Upper lobe of right lung (tissue), 1 donor: ENCODE measurements at places on chromosomes 12 and 14. TPM values are rescaled to one million over a fixed set of nuclear protein-coding genes. Genes with fewer than 3 reads are reported as not detected.
A peak's percentile ranks its signal among the peaks of the same experiment; 100 is the strongest.

The EML1 gene
- total RNA-seq: 42.2 TPM

- no peak for DNase-seq
- H3K27ac ChIP-seq: no peak overlapping the region
- H3K27me3 ChIP-seq: no peaks in the 10 kb centered on the region
- no peaks in the 10 kb centered on the region for H3K4me1 ChIP-seq
Measured at GRCh38 chr14:96894966-96895365, 97.8 kb downstream of the VRK1 start.

The SERPINA9 gene
- not detected for total RNA-seq

DNA sequence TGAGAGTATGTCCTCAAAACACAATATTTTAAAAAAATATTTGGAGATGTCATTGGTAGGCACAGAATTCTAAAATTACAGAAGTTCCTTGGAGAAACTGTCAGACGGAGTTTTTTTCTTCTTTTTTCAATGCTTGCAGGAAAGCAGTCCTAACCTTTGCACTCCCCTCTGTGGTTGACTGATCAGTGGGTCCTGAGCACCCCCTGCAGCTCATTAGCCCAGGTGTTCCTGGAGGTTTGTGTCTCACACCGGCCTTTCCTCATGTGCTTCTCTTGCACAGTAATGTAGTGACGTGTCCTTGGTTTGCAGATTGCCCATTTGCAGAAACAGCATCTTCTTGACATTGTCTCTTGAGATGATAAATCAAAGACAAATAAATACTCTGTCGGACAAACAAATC lies 513.0 kb downstream of the TMEM121 start:
- peak; percentile 78 for DNase-seq
- no peaks in the 10 kb centered on the region for H3K36me3 ChIP-seq
- peaks cover 26% of the 10 kb centered on the region for H3K27me3 ChIP-seq
- H3K4me3 ChIP-seq: no peak overlapping the region
- no peak overlapping the region for H3K27ac ChIP-seq

DNA sequence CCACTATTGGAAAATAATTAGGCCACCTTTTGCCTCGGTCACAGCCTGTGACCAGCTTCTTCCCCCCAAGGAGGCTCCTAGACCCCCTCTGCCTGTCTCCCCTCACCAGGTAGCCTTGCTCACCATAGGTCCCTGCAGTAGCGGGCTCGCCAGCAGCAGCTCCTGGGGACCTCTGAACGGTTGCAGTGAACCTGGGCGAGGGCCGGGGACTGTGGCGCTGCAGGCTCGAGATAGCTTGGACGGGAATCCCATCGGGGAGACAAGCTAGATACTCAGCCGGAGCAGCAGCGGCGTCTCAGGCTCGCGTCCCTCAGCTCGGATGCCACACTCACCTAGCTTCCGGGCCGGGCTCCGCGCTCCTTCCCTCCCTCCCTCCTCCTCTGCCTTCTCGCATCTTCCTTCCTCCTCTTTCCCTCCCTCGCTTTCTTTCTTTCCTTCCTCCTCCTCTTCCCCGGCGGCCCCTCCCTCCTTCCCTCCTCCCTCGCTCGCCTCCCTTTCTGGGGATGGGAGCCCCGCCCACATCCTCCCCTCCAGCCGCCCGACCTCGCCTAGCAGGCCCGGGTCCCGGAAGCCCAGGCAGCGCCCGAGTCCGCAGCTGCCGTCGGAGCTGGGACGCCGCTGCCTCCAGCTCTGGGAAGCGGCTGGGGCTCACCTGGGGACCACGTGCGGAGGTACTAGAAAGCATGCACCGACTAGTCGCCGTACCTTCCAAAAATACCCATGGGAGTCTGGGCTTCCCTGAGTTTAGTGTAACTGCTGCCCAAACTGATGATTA lies at the start of gene BMP4:
Gene BMP4, minus strand, starts transcription at position 399 of the 775 bp plus-strand sequence. CDS start 4,603 bp downstream, outside the sequence.
- DNase-seq: peak; percentile 90
- no peaks in the 10 kb centered on the region for H3K36me3 ChIP-seq
- peaks cover 17% of the 10 kb centered on the region for H3K27me3 ChIP-seq
- H3K4me1 ChIP-seq: peaks cover 4% of the 10 kb centered on the region

DNA sequence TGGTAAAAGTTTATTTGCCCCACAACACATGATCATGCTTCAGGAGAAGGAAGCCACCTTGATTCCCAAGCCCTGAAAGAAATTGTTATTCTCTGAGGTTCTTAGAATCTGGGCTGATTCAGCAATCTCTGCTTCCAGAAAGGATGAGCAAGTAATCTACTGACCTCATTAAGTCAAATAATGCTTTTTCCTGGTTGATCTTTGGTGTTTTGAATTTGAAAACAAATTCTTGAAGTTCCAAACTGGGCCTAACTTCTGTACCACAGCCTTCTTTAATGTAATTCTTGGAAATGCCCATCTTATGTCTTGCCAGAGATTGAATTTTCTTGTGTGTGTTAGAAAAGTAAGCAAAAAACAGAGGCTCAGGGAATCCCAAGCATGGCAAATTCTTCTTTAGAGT lies 319.2 kb upstream of the DDHD1 start:
- no peak overlapping the region for H3K27ac ChIP-seq
- no peaks in the 10 kb centered on the region for H3K4me1 ChIP-seq
- no peak for DNase-seq
- H3K4me3 ChIP-seq: no peak overlapping the region
- no peaks in the 10 kb centered on the region for H3K36me3 ChIP-seq

GRCh38 chr14:51131516-51131915 lies 36.6 kb upstream of the TRIM9 start:
- no peak overlapping the region for H3K4me3 ChIP-seq
- H3K27me3 ChIP-seq: no peaks in the 10 kb centered on the region
- no peak overlapping the region for H3K27ac ChIP-seq
- no peaks in the 10 kb centered on the region for H3K4me1 ChIP-seq

The TPPP2 gene
- not detected for total RNA-seq

The ART4 gene
- 5.7 TPM for total RNA-seq

The EGLN3 gene
- total RNA-seq: 7.6 TPM

DNA sequence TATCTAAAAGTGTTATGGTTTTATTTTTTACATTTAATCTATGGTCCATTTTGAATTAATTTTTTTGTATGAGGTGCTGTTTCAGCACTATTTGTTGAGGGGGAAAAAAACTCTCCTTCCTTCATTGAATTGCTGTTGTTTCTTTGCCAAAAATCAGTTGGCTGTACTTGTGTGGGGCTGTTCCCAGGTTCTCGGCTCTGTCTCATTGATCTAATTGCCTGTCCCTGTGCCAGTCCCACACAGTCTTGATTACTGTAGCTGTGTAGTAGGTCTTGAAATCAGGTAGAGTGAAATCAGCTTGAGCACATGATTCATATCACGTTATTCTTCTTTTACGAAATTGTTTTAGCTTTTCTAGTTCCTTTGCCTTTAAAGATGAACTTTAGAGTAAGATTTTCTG lies 109.7 kb downstream of the ADGRD1 start:
- H3K27ac ChIP-seq: no peak overlapping the region
- no peaks in the 10 kb centered on the region for H3K36me3 ChIP-seq
- no peak for DNase-seq
- peaks cover 6% of the 10 kb centered on the region for H3K4me1 ChIP-seq
- H3K4me3 ChIP-seq: no peak overlapping the region

DNA sequence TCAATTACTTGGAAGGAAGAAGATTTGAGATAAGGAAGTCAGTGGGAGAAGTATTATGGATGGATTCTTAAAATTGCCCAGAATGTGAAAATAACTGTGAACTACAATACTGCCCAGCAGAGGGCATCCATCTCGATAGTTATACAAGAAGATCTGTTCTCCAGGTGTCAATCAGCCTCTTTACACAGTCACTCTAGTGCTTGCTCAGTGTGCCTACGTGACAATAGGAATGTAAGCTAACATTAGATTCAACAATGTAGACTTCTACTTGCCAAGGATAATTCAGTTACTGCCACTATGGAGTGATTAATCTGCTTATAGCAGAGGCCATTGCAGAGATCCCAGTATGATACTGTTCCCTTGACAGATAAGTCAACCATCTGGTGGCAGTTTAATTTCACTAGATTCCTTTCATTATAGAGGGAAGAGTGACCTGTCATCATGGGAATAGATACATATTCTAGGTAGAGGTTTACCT lies 10.6 kb upstream of the MAP4K5 start:
- no peaks in the 10 kb centered on the region for H3K27me3 ChIP-seq
- H3K4me1 ChIP-seq: no peaks in the 10 kb centered on the region
- no peak for DNase-seq
- no peaks in the 10 kb centered on the region for H3K36me3 ChIP-seq
- no peak overlapping the region for H3K27ac ChIP-seq

GRCh38 chr14:55126932-55127459 lies 2.1 kb upstream of the LGALS3 start:
- H3K36me3 ChIP-seq: peaks cover 8% of the 10 kb centered on the region
- peaks cover 62% of the 10 kb centered on the region for H3K4me1 ChIP-seq
- peak overlapping the region; percentile 60 for H3K27ac ChIP-seq
- H3K27me3 ChIP-seq: no peaks in the 10 kb centered on the region

DNA sequence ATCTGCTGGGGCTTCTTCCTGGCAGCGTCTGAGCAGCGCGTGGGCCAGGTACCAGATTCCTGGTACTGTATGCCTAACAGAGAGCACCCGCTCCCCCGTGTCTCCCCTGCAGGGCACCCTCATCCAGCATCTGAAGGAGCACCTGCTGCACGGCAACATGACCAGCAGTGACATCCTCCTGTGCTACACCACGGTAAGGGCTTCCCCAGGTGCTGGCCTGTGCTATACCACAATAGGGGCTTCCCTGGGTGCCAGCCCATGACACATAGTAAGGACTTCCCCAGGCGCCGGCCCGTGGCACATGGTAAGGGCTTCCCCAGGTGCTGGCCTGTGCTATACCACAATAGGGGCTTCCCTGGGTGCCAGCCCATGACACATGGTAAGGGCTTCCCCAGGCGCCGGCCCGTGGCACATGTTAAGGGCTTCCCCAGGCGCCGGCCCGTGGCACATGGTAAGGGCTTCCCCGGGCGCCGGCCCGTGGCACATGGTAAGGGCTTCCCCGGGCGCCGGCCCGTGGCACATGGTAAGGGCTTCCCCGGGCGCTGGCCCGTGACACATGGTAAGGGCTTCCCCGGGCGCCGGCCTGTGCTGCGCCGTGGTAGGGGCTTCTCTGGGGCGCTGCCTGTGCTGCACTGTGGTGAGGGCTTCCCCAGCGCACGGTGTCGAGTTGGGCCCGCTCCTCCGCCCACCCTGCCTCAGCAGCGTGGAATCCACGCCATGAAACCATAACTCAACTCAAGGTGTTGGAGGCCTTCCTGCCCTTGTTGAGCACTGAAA lies 49.3 kb downstream of the AACS start:
- no peak overlapping the region for H3K27ac ChIP-seq
- no peak for DNase-seq
- H3K4me3 ChIP-seq: no peak overlapping the region
- peaks cover 9% of the 10 kb centered on the region for H3K36me3 ChIP-seq
- H3K27me3 ChIP-seq: no peaks in the 10 kb centered on the region
- no peaks in the 10 kb centered on the region for H3K4me1 ChIP-seq

DNA sequence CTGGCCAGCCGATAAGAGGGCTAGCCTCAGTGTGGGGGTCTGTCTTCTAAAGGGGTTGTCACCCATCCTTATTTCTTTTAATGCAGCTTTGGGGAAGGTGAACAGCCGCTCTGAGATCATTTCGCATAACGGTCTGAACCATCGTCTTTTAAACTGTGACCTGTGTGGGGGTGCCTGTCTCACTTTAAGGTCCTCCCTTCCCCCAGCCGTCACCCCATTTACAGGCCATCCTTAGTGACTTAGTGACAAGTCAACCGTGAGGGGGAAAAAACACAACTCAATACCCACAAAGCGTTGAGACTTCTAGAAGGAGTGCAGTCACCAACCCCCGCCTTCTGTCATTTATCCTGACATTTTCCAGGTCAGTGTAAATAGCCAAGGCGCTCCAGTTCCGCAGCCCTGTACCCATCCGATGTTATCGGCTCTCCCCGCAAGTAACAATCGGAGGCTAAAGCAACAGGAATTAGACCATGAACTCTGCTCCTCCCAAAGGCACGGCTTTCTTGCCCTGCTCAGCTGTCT lies 505 bp upstream of the DENND5B start:
- peaks cover 9% of the 10 kb centered on the region for H3K4me1 ChIP-seq
- H3K27ac ChIP-seq: peak overlapping the region; percentile 60
- H3K4me3 ChIP-seq: peak overlapping the region; percentile 83
- no peak for DNase-seq

The ADGRD1 gene
- total RNA-seq: 113 TPM

GRCh38 chr14:104894331-104895206 lies 29.5 kb downstream of the CEP170B start:
- no peaks in the 10 kb centered on the region for H3K4me1 ChIP-seq
- peak; percentile 66 for DNase-seq
- no peaks in the 10 kb centered on the region for H3K27me3 ChIP-seq
- no peak overlapping the region for H3K27ac ChIP-seq

The TAS2R46 gene
- 1.3 TPM for total RNA-seq

DNA sequence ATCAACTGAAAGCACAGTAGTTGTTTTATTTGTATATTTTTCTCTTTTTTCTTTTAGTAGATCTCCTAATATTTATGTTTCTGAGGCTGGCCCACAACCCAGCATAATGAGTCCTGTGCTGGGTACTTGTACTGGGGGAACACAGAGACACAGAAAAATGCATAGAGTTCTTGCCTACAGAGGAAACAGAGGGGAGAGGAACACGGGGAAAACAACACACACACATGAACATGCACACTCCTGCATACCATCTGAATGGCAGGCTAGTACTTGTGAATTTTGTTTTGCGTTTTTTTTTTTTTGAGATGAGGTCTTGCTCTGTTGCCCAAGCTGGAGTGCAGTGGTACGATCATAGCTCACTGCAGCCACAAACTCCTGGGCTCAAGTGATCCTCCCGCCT lies 21.3 kb downstream of the PITPNM2 start:
- no peaks in the 10 kb centered on the region for H3K36me3 ChIP-seq
- no peak overlapping the region for H3K27ac ChIP-seq
- peaks cover 23% of the 10 kb centered on the region for H3K4me1 ChIP-seq
- no peaks in the 10 kb centered on the region for H3K27me3 ChIP-seq
- DNase-seq: no peak

The SINHCAF gene
- total RNA-seq: 45.7 TPM

DNA sequence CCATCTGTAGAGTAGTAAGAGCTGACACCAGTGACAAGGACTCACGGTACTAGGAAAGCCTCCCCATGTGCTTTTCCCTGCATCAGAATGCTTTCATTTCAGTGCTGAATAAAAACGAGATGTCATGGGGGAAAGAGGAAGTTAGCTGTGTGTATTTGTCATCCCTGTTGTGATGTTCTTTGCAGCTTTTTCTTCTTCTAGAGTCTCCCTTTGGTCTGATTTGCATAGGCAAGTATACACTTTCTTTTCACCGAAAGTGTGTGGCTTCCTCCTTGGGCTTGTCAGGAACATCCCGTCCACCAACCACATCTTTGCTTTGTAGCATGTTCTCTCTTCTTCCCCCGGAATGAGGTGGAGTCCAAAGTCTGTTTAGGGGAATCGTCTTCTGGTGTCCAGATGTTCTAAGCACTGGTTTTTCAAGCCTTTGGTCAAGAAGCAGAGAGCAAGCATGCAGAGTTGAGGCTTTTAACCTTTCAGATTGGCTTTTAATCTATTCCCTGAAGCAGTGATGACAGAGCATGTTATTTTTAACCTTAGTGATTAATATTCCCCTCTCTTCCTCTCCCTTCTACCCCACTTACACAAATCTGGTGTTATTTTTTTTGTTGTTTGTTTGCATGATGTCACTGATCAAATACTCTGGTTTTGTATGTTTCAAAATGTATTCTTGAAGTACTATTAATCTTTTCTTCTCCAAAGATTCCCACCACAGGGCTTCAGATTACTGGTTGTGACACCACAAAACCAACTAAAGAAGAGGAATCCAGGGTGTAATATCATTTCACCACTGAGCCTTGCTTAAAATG lies 163.4 kb downstream of the SAMD4A start:
- peak overlapping the region; percentile 38 for H3K27ac ChIP-seq
- H3K36me3 ChIP-seq: no peaks in the 10 kb centered on the region
- H3K4me1 ChIP-seq: peaks cover 8% of the 10 kb centered on the region

The SRRM4 gene
- 0.12 TPM for total RNA-seq
